ENCODE measurements at places on chromosomes 11 and 22. TPM values are rescaled to one million over a fixed set of nuclear protein-coding genes. Genes with fewer than 3 reads are reported as not detected.

DNA sequence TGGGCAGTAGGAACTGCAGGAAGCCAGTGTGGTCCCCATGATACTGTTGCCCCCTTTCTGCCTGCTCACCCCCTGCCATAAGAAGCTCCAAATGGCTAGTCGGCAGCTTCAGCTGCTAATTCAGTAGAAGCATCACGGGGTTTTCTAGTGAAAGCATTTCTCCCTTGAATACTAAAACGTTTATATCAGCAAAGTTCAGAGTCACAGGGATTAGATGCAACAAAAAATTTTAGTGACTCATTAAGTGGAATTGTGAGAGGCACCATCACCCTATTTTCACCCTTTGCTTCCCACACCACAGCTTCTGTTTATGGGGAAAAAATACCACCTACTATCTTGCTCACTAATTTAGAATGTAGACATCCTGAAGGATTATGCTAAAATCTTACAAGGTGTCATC lies 25.2 kb downstream of the RAB39A start:
- DNase-seq: no peak

GRCh38 chr11:3134651-3135480 lies 30.2 kb downstream of the OSBPL5 start:
- peak; percentile 49 for DNase-seq

The TFIP11 gene
- total RNA-seq: 17.2 TPM

DNA sequence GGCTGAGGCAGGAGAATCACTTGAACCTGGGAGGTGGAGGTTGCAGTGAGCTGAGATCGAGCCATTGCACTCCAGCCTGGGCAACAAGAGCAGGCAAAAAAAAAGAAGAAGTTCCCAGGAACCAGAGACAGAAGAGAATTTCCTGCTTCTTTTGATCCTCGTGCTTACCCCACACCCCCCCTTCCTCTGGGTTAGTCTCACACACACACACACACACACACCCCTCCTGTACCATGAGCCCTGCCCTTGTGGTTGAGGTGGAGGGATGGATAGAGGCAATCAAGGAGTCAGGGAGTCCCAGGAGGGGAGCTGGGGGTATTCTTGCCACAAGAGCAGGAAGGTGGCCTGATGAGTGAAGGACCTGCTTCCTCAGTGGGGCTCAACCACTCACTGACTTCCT lies 4.1 kb upstream of the UBE2L6 start:
- no peak for DNase-seq

DNA sequence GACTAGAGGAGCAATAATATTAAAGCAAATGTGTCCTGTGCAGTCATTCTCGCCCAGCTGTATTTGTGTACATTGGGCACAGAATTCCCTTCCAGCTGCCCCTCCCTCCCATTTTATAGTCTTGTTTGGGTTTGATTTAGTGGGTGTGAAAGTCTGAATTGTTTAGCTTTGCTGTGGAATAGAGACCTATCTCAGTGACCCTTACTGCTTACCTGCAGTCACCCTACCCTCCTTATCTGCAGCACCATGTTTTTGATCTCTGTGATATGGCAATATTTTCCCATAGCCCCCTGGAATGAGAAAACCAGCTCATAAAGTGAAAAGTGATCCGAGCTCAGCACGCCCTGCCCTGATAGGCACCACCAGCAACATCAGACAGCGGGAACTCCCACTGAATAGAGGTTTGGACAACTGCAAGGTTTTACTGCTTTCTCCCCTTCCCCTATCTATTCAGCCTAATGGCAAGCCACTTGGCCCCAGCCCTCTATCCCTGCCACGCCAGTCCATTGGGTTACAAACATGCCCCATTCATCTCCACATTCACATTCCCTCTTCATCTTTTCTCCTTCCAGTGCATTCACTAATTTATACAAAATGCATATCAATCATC lies 199.0 kb downstream of the ETS1 start:
- DNase-seq: no peak
